ENCODE measurements at places on chromosomes 7 and 10.

DNA sequence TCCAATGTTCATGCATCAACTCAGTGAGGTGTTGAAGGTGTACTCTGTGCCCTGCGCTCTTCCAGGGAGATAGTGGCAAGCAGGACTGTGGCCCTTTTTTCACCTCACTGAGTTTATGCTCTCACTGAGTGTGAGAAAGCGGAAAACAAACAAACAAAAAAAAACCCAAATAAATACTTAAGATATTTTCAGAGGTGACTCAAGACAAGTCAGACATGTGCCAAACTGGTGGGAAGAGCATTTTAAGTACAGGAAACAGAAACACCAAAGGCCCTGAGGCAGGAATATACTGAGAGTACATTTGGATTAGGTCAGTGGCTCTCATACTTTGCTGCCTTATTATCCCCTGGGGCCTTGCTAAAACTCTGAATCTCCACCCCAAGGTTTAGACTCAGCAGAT is 111.9 kb upstream of the IGFBP3 start:
- DNase-seq = no peak

DNA sequence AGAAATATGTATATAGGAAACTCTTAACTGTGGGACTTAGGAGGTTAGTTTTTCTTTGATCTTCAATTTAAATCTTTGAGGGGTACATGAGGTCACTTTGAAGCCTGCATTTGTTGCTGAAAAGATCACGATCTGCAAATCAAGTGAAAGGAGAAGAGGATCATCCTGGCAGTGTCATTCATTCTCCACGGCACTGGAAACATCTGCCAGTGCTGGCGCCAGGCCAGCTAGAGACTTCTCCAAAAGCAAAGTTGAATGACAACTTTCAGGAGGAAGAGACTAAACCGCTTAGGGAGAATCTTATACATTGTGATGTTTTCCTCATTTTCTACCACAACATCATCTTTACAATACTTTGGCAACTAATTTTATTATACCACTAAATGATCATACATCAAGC is 42.5 kb downstream of the MRC1 start:
- DNase-seq = no peak

DNA sequence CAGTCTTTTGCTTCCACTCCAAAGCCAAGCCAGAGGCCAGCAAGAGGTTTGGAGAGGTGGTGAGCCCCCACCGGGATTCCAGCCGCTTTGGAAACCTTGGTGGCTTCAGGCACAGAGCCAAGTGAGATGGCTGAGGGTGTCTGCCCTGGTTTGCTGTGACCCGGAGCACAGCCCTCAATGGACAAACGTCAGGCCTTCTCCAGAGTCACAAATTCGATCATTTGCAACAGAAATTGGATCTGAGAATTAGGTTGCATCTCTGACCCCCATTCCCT is 885 bp upstream of the NKX1-2 start:
- DNase-seq = no peak

- no peak for DNase-seq
Observed at GRCh38 chr7:155988416-155988815, 176.2 kb upstream of the SHH start.

GRCh38 chr7:63376873-63377272 is 621.8 kb upstream of the ZNF722 start:
- DNase-seq = no peak

DNA sequence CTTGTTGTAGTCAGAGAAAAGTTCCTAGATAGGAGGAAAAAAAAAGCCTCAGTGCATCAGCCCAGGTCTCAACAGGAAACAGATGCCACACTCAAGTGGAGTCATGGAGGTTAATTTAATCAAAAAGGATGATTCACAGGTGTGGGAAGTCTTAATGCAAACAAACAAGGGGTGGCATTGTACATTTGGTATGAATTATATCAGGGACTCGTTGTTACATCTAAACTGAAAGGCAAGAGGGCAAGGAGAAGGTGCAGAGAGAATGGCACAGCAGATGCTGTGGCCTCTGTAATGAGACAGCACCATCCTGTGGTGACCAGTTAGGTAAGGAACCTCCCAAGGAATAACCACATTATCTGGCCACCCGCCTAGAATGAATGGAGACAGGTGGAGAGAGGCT is 133.7 kb downstream of the PTPRZ1 start:
- DNase-seq = no peak

- DNase-seq = no peak
Observed at GRCh38 chr10:13730956-13731355, 144.2 kb downstream of the PRPF18 start.

- DNase-seq = no peak
Observed at GRCh38 chr10:53754596-53755250, 982.1 kb upstream of the MBL2 start.

DNA sequence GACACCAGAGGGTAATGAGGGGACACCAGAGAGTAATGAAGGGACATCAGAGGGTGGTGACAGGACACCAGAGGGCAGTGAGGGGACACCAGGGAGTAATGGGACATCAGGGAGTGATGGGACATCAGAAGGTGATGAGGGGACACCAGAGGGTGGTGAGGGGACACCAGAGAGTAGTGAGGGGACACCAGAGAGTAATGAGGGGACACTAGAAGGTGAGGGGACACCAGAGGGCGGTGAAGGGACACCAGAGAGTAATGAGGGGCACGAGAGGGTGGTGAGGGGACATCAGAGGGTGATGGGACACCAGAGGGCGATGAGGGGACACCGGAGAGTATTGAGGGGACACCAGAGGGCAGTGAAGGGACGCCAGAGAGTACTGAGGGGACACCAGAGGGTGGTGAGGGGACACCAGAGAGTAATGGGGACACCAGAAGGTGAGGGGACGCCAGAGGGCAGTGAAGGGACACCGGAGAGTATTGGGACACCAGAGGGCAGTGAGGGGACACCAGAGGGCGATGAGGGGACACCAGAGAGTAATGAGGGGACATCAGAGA is 10.6 kb downstream of the NACAD start:
- DNase-seq = no peak

DNA sequence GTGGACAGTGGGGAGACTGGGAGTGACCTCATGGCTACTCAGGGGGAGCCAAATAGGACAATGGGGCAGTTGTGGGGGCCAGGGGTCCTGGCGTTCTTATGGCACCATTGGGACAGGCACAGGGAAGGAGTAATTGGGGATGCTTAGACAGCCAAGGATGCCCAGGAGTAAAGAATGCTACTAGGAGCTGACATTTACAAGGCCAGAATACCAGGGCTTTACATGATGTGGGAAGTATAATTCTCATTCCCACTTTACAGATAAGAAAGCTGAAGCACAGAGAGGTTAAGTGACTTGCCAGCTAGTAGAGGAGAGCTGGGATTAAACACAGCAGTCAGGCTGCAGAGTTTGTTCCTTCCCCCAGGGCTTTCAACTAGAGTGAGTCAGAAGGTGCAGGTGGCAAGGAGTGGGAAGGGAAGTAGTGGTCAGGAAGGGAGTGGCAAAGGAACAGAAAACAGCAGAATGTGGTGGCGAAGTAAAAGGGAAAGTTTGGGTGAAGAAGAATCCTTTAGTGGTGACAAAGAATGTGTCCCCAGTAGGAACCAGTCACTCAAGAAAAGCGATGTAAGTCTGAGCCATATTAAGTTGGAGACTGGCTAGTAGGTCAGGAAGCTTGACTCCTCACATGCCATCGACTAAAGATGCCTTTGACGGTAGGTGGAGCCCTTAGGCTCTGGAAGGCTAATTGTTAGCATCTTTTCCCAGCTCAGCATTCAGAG is 32.8 kb downstream of the CPVL start:
- DNase-seq = no peak

GRCh38 chr7:101681170-101682007 is 52.3 kb upstream of the MYL10 start:
- DNase-seq = no peak

GRCh38 chr10:36026081-36026480 is 384.0 kb upstream of the FZD8 start:
- DNase-seq = no peak

DNA sequence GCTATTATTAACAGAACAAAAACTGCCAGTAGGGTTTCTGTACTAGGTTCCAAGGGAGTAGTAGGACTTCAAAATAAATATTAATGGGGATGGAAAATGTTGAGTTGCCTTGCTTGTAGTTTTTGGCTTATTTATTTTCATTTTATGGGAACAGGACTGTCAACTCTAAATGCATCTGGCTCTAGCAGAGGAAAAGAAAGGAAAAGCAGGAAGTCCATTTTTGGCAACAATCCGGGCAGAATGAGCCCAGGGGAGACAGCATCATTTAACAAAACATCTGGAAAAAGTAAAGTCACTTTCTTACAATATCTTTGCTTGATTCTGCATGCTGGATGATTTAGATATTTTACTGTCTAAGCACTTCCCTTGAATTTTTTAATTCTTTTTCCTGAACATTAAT is 69.4 kb downstream of the NOC3L start:
- DNase-seq = no peak

GRCh38 chr10:132056663-132057062 is 9.1 kb upstream of the JAKMIP3 start:
- no peak for DNase-seq

GRCh38 chr10:120599200-120599724 is 142.2 kb downstream of the PLPP4 start:
- DNase-seq = no peak

DNA sequence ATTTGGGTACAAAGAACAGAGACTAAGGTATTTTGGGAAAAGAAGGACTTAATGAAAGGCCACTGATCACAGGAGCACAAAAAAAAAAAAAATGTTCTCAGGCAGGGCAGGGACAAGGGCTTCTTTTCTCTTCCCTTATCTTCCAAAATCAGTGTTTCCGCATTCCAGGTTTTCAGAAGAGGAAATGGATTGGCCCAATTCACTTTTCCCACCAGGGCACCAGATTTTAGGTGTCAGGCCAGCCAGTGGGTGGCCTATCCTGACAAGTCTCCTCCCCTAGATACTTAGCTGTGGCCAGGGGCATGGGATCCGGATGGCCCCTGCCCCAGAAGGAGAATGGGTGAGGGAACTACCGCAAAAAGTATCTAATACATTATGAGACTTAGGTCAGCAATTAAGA is 88.9 kb upstream of the WAC start:
- DNase-seq = no peak

DNA sequence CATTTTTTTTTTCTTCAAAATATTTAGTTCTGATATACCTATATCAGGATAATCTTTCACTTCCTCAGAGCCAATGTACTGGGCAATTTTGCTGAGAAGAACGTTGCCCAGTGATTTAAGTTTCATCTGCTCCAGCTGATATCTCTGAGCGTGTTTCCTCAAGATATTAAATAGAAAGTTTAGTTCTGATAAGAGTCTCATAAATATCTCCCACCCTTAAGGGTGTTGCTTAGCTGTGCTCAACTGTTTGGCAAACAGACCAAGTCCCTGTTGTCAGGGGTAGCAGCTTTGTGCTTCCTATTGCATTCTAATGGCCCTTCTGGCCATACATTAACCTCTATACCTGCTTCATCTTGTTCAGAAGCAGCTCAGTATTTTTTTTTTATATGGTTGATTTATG is 84.7 kb upstream of the GPR141 start:
- no peak for DNase-seq

DNA sequence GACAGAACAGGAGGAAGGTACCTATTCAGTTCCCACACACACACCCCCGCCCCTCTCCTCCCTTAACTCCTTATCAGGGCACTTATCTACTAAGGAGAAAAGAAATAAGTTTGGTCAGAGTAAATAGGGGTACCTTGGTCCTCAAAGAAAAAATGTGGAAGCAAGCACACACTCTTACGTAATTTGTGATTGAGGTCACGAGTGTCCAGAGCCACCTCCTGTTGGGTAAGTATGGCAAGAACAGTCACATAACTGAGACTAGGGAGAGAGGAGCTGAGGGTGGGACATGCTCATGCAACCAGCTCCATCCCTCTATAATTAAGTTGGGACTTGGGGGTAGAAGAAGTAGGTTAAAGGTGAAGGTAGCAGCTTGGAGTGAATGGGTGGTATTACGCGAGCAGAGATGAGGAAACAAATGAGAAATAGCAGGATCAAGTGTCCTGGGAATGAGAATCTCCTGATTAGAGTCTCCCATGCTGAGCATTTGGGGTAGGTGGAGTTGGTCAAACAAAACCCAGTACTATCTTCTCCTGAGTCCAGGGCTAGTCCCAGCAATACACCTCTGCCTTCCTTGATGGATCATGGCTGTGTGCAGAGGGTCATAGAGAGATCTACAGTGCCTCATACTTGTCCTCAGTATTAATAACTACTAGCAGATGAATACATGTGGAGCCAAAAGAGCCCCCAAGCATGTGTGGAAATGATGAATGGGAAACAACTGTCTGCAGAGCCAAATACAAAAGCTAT is 77.1 kb downstream of the GSAP start:
- no peak for DNase-seq

GRCh38 chr10:132470410-132471124 is 67.0 kb upstream of the INPP5A start:
- no peak for DNase-seq
